ENCODE measurements at places on chromosomes 12 and 14. TPM values are rescaled to one million over a fixed set of nuclear protein-coding genes. Genes with fewer than 3 reads are reported as not detected.
A peak's percentile ranks its signal among the peaks of the same experiment; 100 is the strongest.

The MRPL51 gene
- 372 TPM for polyA plus RNA-seq

The RPS29 gene
- 10,216 TPM for polyA plus RNA-seq

The EID3 gene
- polyA plus RNA-seq: 10.8 TPM

The COX8C gene
- polyA plus RNA-seq: 0.47 TPM

The SOAT2 gene
- not detected for polyA plus RNA-seq

The ACOT4 gene
- polyA plus RNA-seq: 2.6 TPM

The ASCL1 gene
- not detected for polyA plus RNA-seq

The DEPDC4 gene
- polyA plus RNA-seq: 1.1 TPM

The WNT1 gene
- not detected for polyA plus RNA-seq

The GLI1 gene
- 0.13 TPM for polyA plus RNA-seq

The POTEM gene
- polyA plus RNA-seq: not detected

DNA sequence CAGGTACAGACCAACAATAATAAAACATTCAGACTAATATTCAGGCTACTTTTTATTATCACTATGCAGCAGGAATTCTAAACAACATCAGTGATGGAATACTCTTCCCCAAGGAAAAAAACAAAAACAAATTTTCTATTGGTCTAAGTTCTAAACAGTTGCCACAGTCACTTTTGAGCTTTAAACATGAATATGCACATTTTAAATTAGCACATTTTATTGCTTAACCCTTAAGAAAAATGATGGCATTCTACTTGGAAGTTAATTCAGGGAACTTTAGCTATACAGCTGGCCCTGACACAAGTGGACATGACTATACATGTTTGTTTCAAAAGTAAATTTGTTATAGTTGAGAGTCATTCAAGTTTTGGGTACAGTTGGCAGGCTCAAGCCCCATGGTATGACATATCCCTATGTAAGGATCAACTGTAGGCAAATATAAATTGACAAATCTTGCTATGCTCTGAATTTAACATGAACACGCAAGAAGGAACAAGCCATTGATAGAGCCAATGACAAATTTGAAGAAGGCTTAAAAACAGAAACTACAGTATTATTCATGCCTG, 224.3 kb upstream of the AMIGO2 start:
- no peak for DNase-seq

GRCh38 chr14:56715938-56716337, 94.3 kb downstream of the OTX2 start:
- DNase-seq: no peak

GRCh38 chr12:49863946-49864797, 21.3 kb upstream of the BCDIN3D start:
- no peak for DNase-seq

- DNase-seq: no peak
Observed at GRCh38 chr14:68230950-68231717, 411.6 kb downstream of the RAD51B start.

DNA sequence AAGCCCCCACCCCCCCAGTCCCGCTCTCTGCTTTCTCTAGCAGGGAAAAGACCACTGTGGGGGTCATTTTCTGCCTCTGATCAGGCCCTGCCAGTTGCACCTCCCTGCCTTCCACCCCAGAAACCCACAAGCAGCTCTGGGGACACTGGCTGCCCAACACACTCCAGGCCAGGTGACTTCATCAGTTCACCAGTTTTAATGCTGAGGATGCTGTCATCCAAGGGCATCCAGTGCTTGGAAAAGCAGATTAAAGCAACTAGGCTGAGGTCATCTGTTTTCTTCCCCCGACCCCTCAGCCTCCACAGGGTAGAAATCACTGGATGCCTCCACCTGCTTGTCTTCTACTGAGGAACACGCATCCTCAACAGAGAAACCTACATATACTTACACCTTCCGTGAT, 282.4 kb downstream of the DPF3 start:
- no peak for DNase-seq

DNA sequence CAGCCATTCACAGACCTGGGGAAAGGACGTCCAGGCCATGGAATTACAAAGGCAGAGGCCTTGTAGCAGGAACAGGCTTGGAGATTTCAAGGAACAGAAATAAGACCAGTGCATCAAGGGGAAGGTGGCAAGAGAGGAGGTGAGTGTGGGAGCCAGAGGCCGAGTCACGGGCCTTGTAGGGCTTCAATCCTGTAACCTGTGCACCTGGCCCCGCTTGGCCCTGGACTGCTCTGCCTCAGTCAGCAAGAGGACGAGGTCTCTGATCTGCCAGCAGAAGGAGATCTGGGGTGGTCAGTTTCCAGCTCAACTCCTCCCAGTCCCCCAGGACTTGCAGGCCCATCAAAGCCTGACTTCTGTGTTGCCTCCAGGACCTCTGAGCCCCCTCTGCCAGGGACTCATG, 200.8 kb downstream of the VRK1 start:
- no peak for DNase-seq

DNA sequence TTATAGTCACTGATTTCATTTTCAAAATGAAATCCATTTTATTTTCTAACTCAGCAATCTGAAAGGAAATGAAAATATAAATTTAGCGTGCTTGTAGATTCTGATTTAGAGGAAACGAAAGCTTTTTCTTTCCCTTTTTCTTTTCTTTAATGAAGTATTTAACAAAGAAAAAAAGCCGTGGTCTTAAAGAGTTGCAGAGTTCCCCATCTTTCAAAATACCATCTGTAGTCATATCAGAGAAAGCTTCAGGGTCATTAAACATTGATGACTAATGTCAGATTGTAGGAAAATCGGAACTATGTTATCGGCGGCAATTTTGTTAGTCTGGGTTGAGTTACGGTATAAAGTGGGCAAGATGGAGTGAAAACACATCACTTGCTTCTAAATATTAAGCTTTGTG, 32.3 kb downstream of the DRAM1 start:
- DNase-seq: no peak

DNA sequence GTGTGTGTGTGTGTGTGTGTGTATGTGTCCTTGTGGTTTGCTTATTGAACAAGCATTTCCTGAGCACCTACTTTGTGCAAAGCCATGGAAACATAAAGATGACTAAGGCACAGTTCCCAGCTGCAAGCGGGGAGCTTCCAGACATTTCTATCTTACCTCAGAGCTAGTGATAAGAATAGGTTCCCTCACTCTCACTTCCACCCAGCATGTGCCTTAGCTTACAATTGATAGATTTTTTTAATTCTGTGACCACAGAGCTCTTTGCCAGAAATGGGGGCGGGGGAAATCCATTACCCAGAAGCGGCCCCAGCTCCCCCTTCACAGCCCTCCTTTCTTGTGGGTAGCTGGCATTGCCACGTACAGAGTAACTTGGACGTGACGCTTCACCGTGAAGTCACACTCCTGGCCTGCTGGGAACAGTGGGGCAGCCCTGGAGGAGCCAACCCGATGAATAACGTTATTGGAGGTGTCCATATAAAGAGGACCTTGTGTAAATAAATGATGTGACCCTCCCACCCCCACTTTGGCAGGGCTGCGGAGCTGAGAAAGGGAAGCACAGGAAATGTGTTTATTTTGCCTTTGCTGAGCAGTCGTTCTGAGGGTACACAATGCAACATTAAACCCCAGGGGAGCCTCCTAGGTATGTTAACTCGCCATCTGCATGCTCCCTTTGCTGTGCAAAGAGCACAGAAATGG, 238.9 kb downstream of the CHST11 start:
- DNase-seq: peak; percentile 65

DNA sequence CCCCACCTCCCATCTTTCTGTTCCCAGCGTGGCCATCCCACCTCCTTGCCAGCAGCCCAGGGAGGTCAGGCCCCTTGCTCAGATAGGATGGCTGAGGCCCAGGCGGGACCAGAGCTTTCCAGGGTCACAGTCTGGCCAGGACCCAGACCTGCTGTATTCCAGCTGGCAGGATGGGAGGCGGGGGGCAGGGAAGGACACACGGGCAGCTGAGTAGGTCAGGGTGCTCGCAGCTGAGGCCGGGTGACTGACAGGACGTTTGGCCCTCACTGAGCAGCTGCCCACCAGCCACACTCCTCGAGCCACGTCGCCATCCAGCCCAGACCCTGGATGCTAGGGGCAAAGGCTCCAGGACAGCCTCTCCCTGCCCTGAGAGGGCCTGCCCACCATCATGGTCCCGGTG, 4.0 kb downstream of the NUDT14 start:
- no peak for DNase-seq

DNA sequence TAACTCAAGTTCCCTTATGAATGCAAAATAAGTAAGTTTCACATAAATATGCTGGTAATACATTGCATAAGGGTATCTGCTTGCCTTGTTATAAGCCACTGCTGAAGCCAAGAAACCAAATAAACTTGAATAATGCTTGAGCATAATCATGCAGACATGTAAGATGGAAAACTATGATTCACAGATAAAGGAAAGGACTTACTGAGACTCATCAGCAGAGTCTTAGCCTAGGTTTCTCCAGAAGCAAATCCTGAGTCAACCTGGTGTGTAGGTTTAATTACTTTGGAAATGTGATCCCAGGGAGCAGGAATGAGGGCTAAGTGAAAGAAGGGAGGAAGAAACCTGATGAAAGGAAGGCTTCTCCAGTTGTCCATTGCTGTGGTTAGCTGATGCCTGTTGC, 107.7 kb upstream of the BTG1 start:
- DNase-seq: no peak

GRCh38 chr12:14635776-14636175, 60.6 kb downstream of the GUCY2C start:
- DNase-seq: no peak

- DNase-seq: no peak
Observed at GRCh38 chr12:49982246-49983087, 9.7 kb downstream of the AQP6 start.

DNA sequence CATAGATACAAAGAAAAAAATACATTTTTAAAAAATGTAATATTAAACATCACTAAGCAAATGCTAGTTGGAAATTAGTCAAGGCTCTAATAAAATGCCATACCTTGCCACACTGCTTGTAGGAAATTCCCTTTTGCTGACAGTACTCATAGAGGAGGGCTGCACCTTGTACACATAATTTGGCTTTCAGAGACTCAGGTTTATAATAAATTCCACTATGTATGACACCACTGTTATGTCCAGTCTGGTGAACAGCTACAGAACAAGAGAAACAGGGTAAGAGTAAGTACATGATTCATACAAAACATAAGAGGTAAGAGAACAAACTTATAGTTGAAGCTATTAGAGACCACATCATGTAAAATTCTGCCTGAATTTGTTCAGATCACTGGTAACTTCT, 10.1 kb downstream of the L2HGDH start:
- DNase-seq: no peak

GRCh38 chr12:85441741-85442140, 161.7 kb downstream of the ALX1 start:
- DNase-seq: no peak

- no peak for DNase-seq
Observed at GRCh38 chr14:106062502-106063272, 536.3 kb downstream of the TMEM121 start.

GRCh38 chr12:66003951-66004350, 126.6 kb downstream of the LLPH start:
- DNase-seq: no peak

DNA sequence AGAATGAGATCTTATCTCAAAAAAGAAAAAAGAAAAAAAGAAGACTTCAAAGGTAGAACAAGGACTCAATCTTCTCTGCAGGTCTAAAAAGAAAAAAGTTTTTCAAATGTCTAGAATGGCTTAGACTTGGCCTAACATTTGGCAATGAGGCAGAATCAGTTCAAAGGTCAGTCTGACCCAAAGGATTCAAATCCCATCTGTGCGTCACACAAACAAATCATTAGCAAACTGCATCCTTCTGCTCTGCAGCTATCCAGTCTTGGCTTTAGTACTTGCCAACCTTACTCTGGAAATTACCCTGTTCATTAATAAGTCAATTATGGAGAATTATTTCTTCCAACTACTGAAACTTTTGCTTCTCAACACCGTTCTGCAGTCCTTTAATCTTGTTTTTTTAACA, 3.1 kb downstream of the YAF2 start:
- no peak for DNase-seq

GRCh38 chr12:102120886-102121285, 903 bp downstream of the PARPBP start:
- peak; percentile 4 for DNase-seq

GRCh38 chr12:94495445-94496115, 35.9 kb upstream of the CEP83 start:
- DNase-seq: no peak

GRCh38 chr12:52585066-52585465, 11.4 kb upstream of the KRT74 start:
- DNase-seq: no peak

Measured in CD4-positive, CD25-positive, alpha-beta regulatory T cell (primary cell).